Right lung (tissue), 10 donors: ENCODE measurements at places on chromosomes 5 and 9.

- no peak for DNase-seq
Measured at GRCh38 chr5:121748686-121749085, 103.0 kb upstream of the FTMT start.

GRCh38 chr9:84711398-84711777 lies 41.9 kb downstream of the NTRK2 start:
- no peak for DNase-seq

DNA sequence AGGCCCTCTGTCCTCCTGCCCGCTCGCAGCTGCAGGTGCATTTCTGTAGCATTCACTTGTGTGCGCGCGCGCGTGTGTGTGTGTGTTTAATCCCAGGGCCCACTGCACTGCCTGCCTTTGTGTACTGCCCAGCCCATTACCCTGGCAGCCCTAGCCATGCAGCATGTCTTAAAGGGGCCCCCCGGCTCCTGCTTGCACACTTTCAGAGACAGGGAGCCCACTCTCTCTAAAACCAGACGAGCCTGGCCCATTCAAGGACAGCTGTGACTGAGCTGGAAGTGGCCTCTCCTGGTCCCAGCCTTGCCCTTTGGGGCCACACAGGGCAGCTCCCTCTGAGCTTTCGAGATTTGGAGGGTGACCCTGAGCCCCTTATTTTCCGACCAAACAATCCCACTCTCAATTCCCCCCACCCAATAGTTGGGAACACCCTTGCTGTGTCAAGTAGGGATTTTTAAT lies 98.9 kb downstream of the DAB2IP start:
- no peak for DNase-seq

DNA sequence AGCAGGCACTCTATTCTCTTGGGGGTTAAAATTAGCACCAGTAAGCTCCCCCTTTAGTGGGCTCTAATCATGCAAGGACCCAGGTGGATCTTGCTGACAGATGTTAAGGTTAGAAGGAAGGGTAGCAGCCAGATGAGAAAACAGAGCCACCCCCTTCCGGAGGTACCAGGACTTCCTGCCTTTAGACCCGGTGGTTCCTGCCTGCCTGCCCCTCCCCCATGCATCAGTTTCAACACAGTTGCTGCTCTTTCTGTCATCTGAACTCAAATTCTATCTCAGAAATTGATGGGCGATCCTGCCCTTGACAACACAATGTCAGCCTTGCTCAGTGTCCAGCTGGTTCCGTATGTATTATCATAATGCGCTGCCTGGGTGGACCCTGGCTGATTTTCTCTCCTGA lies 287.3 kb downstream of the EBF1 start:
- DNase-seq = peak; percentile 18

DNA sequence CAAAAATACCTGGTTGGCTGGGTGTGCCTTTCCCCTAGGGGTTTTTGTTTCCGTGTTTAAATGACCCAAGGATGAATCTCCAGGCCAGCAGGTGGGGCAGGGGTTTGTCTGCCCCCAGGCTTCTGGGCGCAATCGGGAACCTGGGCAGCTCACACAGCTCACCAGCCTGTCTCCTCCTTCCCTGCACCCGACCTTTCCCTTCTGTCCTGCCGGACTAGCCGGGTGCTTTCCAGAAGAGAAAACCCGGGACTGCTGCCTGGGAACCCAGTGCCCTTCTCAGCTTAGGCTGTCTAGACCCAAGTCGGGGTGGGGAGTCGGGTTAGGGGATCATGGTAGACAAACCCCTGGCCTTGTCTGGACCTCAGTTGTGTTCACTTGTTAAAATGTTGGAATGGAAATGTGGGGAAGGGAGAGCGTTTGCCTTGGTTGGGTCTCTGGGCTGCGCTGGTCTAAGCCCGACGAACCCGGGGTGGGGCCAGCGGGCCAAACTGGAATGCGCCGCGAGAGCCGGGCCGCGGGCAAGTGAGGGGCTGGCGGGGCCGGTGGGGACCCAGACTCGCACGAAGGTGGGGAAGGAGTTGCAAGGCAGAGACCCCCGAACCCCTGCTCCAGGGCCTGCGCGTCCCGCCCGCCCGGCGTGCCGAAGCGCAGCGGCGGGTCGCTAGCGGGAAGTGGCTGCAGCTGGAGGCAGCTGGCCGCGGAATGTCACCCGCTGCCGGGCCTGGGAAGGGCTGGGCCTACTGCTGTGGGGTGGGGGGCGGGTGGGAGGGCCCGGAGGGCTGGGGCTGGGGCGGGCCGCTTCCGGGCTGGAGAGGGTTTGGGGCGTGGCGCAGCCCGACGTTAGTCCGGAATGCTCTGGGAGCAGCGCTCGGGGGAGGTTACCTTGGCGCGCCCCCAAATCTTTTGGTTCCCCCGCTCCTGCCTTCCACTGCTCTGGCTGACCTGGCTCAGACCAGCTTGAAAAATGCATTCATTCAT lies 84.6 kb downstream of the DAB2IP start:
- DNase-seq = peak; percentile 84
